ENCODE measurements at places on chromosomes 6 and 20.

- DNase-seq = no peak
These were observed 84.3 kb downstream of the OPRM1 start for GRCh38 chr6:154123155-154123956.

- DNase-seq = no peak
These were observed 512.0 kb downstream of the CDKAL1 start for GRCh38 chr6:21046276-21046675.

DNA sequence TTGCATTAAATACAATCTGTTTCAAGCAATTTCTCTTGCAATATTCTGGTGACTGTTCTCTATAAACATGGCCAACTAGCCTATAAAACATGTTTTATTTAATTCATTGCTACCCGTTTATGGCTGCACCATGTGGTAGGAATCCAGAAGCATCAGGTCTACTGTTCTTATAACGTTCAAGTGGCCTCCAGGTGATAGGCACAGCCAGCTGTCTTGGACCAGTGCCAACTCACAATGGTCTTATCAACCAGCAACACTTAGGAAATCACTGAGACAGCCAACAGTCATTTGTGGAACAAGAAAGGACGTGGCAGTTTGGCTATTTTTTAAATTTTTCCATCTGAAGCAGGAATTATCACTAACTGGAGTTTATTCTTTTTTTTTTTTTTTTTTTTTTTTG is 193.6 kb downstream of the NKAIN2 start:
- no peak for DNase-seq

- DNase-seq = no peak
These were observed 59.0 kb upstream of the TPD52L1 start for GRCh38 chr6:125094563-125094962.

DNA sequence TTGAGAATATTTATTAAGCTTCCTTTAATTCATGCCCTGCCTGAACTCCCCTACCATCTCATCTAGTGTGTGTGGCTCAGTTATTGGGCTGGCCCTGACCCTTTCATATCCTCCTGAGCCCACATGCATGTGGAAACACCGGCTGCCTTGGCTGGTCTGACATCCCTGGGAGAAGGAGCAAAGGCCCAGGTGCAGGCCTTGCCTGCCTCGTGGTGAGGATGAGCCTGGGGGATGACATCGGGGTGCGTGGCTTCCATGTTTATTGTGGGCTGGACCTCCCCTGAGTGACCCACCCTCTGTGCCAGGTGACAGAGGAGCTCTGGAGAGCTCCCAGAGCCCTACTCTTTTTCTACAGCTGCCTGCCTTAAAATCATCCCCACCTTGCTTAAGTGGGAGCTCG is 69.1 kb downstream of the FOXA2 start:
- DNase-seq = no peak

- DNase-seq = no peak
These were observed 1.4 kb upstream of the SNTA1 start for GRCh38 chr20:33444797-33445560.

DNA sequence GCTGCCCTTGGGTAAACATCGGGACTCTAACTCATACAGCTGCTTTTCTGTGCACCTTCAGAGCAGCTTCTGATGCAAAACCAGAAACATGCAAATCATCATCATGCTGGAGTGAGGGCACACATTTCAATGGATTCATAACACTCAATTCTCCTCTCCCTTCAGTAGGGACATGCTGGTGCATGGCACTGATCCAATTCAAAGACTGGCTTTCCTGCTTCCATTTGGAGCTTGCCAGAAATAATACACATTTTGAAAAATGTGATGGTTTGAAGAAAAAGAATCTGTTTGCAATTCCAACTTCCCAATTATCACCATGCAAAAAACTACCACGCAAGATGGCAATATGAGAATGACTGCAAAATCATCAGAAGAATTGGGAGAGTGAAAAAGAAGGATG is 65.2 kb upstream of the PDE10A start:
- no peak for DNase-seq

GRCh38 chr20:25308671-25309394 is 60.9 kb downstream of the PYGB start:
- DNase-seq = no peak
